ENCODE measurements at places on chromosomes 1 and 21. TPM values are rescaled to one million over a fixed set of nuclear protein-coding genes. Genes with fewer than 3 reads are reported as not detected.

The C1orf115 gene
- 10.6 TPM for polyA plus RNA-seq

The GIPC2 gene
- 2.8 TPM for polyA plus RNA-seq

The KCNE2 gene
- polyA plus RNA-seq = not detected

DNA sequence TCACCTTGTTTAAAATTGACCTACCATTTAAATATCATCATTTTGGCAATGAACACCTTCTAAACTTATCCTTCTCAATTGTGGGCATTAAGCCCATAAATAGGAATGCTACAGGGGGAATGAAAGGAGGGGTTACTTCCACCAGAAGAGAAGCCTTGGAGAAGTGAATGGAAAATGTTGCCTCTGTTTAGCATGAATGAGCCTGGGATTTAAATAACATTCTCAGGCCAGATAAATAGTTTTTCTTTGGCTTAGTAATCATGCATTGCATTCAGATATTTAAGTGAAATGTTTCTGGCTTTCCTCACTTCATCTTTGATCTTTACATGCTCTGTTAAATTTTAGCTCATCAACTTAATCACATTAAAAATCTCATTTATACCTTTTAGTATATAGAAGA lies 284.3 kb upstream of the FMN2 start:
- DNase-seq = no peak

DNA sequence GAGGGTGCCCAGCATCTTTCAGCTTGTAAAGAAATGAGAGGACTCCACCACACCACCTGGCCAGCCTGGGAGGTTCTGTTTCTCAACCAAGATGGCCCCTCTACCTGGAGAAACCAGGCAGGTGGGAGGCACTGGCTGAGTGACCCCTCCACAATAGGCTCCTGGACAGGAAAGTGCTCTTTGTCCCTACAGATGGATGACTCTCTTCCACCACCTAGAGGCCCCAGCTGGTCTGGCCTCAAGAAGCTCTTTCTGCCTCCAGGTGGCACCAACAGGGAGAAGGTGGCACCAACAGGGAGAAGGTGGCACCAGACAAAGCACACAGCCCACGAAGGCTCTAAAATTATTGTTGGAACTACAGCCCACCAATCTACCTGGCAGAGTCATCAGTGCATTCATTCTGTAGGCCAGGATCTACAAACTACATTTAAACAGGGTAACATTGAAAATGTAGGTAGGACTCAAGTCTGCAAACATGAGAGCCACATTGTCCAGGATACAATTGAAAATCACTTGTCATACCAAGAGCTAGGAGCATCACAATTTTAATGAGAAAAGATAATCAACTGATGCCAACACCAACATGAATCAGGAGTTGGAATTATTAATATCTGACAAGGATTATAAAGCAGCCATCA lies 14.4 kb downstream of the TMPRSS3 start:
- DNase-seq = peak; percentile 31

DNA sequence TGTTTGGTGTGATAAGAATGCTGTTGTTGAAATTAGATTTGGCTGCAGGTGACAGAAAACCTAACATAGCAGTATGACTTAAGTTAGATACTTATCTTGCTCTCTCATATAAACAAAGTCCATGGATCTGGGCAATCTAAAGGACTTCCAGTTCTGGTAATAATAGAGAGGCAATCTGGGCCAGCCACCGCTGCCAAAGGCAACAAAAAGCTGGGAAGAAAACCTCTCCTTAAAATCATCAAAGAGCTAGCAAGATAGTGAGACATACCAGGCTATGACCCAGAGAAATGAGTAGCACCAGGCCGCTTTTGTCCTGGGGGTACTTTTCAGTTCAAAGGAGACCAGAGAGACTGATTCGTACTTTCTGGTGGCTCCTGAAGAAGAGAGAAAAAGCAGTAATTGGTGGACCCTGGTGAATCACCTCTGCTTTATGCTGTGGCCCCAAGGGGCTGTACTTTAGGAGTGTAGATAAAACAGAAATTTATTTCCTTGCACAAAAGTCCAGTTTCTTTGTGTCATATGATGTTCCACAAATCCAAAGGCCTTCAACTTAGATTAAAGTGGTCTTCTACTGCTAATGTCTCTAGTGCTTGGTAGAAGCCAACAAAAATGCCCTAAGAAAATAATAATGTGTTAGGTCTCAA lies 125.4 kb downstream of the TBX19 start:
- DNase-seq = no peak

DNA sequence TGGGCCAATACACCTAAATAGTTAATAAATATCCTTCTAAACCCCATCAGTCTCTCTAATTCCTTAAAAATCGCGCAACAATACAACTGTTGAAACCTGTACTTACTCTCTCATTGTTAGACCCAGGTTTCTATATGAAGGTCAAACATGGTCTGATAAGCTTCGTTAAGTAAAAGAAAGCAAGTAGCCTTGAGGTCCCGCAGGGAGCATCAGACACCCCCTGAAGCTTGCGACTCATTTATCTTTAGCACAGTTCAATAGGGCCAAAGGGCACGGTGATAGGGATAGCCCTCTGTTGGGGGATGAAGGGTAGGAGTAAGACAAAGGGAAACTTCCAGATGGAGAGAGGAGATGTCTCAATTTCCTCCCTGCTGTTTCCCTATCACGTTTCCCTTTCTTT lies 27.3 kb upstream of the THEM4 start:
- peak; percentile 16 for DNase-seq

DNA sequence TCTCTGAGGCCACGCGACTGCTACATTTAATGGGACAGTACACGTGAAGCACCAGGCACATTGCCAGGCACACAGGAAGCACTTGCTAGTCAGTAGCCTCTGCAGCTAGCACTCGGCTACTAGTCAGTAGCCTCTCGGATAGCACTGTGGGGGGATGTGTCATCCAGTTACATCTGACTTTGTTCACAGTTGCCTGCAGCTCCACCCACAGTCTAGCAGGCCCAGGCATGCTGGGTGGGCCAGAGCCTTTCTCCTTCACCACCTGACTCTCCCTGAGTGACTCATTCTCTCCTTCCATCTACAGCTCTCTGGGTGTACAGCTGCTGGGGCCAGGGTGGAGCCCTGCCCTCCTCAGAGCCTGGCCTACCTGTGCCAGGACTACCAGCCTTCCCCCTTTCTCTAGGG lies 51.5 kb downstream of the PTPRF start:
- DNase-seq = peak; percentile 89

- no peak for DNase-seq
Measured at GRCh38 chr1:11720033-11720376, 15.9 kb upstream of the AGTRAP start.

GRCh38 chr1:90591970-90592356 lies 125.1 kb downstream of the BARHL2 start:
- no peak for DNase-seq

DNA sequence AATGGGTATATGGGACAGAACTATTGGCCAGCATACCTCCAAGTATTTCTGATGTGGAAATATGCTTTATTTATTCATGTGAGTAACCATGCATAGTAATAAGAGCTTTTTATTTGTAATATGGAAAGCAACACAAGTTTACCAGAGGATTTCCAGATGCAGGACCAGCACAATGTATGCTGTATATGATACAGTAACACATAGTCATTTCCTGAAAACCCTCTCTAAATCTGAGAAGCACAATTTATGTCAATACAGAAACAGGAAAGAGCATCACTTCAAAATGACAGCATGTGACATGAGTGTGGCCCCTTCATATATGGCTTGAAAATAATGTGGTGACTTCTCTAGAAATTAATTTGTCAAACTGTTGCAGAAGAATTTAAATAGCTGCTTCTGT lies 1134.7 kb upstream of the ADGRL2 start:
- no peak for DNase-seq

Data from endothelial cell of umbilical vein (primary cell).